ENCODE measurements at places on chromosomes 6 and 20. TPM values are rescaled to one million over a fixed set of nuclear protein-coding genes. Genes with fewer than 3 reads are reported as not detected.

The RCAN2 gene
- 1.1 TPM for total RNA-seq

The PPP1R16B gene
- 71.5 TPM for total RNA-seq

- H3K4me1 ChIP-seq: no peaks in the 10 kb centered on the region
- no peak for DNase-seq
- no peaks in the 10 kb centered on the region for H3K36me3 ChIP-seq
- no peaks in the 10 kb centered on the region for H3K27me3 ChIP-seq
- no peak overlapping the region for H3K4me3 ChIP-seq
Observed at GRCh38 chr6:36245572-36246061, 24.2 kb upstream of the PNPLA1 start.

DNA sequence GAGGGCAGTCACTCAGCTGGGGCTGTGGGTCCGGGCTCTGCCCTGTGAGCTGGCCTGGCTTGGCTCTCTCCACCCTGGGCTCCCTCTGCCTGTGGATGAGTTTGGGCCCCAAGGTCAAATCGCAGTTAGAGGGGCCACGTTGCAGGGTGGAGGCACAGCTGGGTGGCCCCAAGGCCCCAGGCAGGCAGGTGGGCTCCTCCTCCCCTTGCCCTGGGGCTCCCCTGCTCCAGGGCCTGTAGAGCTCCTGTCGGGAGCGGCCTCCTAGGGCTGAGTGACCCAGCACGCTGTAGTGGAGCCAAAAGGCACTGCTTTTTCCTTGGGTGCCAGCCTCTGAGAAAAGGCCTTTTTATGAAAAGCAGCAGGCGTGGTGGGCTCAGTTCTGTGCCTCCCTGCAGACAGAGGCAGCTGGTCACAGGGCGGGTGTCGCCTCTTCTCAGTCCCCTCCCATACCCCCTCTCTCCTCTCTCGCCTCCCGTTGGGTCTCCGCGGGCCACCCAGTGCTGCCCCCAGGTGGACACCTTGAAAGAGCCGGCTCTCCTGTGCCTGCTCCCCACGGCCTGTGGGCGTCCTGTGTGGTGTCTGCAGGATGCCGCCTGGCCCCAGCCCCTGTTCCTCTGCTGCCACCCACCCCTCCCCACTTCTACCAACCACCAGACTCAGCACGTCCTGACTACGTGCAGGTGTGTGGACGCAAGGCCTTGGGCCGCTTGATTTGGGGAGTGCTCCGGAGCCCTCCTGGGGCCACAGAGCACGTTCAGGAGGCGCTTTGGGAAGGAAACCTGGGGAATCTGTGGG is 13.2 kb downstream of the SS18L1 start:
- H3K27me3 ChIP-seq: no peaks in the 10 kb centered on the region
- peaks cover 3% of the 10 kb centered on the region for H3K36me3 ChIP-seq
- no peak overlapping the region for H3K27ac ChIP-seq
- no peak overlapping the region for H3K4me3 ChIP-seq
- DNase-seq: peak; percentile 63

All from naive thymus-derived CD4-positive, alpha-beta T cell (primary cell).